ENCODE measurements at places on chromosomes 11 and 22.

DNA sequence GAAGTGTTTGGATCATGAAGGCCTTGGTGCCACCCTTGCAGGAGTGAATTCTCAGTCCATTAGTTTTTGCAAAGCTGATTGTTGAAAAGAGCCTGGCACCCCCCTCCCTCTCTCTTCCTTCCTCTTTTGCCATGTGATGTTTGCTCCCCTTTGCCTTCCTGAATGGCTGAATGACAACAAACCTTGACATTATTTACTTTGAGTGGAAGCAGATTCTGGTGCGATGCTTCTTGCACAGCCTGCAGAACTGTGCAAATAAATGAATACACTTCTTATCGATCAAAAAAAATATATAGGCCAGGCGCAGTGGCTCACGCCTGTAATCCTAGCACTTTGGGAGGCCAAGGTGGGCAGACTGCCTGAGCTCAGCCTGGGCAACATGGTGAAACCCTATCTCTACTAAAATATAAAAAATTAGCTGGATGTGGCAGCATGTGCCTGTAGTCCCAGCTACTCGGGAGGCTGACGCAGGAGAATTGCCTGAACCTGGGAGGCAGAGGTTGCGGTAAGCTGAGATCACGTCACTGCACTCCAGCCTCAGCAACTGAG, 2.0 kb upstream of the NARS2 start:
- DNase-seq, result no peak

DNA sequence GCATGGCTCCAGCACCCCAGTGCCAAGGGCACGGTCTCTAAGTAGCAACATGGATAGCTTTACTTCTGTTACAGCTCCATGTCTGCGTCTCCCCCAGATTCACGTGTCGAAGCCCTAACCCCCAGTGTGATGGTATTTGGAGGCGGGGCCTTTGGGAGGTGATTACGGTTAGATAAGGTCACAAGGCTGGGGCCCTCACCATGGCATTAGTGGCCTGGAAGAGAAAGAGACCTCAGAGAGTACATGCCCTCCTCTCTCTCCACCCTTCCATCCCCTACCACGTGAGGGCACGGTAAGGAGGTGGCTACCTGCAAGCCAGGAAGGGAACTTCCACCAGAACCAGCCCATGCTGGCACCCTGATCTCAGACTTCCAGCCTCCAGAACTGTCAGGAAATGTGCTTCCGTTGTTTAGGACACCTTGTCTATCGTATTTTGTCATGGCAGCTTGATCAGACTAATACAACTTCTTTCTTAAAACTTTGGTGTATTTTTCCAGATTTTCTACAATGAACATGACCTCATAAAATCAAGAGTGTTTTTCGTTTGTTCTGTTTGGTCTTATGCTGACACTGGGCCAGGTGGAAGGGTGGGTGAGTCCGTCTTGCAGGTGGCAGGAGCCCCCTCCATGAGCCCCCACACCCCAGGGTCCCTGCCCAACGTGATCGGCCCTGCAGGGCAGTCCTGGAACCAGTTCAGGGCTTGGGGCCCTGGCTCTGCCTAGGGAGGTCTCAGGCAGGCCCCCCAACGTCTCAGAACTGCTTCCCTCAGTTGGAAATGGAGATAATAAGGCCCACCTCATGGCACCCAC, 10.7 kb downstream of the RTN4R start:
- DNase-seq, result no peak

- DNase-seq, result no peak
Measured at GRCh38 chr11:60280412-60280811, at the start of gene MS4A4A. MS4A4A (plus strand) TSS chr11:60280666; CDS start chr11:60280676, 10 bp downstream.

DNA sequence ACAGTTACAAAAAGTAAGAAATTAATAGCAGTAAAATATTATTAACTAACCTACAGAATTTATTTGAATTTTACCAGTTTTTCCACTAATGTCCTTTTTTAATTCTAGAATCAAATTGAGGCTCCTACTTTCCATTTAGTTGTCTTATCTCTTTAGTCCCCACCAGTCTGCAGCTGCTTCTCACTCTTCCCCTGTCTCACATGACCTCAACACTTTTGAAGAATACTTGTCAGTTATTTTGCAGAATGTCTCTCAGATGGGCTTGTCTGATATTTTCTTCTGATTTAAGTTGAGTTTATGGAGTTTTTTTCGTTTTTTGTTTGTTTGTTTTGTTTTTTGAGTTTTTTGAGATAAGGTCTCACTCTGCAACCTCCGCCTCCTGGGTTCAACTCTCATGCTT, 74.3 kb upstream of the ADORA2A start:
- no peak for DNase-seq

- DNase-seq, result no peak
Measured at GRCh38 chr11:2752204-2752770, 52.5 kb upstream of the KCNQ1OT1 start.

- DNase-seq, result no peak
Measured at GRCh38 chr11:88102598-88102934, 72.7 kb downstream of the RAB38 start.

- peak; percentile 53 for DNase-seq
Measured at GRCh38 chr11:65575568-65576231, at the start of gene EHBP1L1. EHBP1L1 (plus strand) TSS chr11:65576053; CDS start chr11:65576303, 250 bp downstream.

GRCh38 chr11:6498121-6498520, 1.0 kb downstream of the DNHD1 start:
- no peak for DNase-seq

DNA sequence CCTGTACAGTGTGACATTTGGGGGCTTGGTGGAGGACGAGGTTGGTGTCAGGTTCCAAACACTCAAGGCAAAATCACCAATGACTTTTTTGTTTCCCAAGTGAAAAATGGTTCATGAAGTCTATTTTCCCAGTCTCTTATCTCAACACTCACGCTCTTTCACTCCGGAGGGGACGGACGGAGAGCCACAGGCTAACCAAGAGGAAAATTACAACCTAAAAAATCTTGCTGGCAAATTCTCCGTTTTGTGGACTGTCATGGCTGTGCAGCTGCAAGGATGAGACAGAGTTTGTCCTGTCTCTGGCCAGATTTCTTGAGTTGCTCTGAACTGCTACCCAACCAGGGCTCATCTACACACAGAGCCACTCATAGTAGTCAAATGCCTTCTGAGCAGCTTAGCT, 101.2 kb downstream of the ABTB2 start:
- DNase-seq, result no peak

GRCh38 chr11:134514354-134514951, 102.4 kb upstream of the B3GAT1 start:
- DNase-seq, result no peak

DNA sequence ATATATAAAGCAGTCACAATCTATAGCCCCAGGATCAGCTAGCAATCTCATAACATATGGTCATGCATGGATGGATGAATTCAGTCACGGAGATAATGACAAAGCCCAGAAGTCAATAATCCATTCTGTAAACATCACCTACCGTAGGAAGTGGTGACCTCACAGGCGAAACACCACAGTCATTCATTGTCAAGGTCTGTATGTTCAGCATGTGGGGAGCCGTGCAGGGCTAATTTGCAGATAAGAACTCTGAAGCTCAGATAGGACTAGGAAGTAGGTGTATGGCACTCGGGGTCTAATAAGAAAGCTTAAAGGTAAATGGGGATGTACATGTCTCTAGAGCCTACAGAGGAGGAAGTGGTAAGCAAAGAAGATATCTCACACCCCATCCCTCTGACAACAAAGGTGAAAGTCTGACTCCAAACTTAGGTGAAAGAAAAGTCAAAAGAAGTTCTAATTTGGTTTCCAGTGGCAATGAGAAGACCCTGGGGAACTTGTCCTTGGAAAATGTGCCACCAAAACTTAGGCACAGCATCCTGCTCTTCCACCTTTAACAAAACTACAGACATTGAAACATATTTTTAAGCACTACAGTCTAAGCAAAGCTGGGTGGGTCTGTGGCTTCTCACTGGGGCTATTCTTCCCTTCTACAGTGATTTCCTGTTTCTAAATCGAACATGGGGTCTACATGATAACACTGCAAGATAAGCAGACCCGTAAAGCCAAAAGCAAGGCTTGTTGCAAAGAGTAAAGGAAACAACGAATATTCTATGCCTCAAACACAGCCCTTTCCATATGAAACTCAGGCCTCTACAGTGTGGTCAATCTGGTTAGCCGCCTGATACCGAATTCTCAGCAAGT, 5.2 kb downstream of the CRTAM start:
- no peak for DNase-seq

DNA sequence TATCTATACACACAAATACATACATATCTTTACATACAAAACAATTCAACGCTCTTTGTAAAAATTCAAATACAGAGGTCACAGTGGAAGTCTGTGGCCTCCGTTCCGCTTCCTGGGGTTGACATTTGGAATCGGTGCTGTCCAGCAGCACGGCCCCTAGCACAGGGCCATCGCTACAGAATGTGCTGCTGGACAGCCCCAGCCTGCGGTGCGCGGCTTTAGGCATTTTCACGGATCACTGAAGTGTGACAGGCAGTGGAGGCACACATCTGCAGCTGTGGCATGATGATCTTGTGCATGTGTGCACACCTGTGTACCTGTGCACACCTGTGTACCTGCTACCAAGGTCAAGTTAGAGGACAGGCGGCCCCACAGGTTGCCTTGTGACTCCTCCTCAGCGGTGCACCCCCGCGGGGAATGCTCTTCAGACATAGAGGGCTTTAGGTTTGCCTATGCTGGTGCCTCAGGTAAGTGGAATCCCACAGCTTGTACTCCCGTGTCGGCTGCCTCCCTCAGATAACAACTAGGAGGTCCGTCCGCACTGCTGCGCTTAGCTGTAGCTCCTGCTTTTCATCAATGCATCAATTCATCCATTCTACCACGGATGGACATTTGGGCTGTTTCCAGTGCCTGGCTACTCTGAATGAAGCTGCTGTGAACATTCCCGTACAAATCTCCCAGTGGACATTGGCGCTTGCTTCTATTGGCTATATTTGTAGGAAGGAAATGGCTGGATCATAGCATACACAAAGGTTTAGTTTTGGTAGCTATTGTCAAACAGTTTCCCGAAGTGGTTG, 29.9 kb downstream of the GAL start:
- DNase-seq, result no peak

DNA sequence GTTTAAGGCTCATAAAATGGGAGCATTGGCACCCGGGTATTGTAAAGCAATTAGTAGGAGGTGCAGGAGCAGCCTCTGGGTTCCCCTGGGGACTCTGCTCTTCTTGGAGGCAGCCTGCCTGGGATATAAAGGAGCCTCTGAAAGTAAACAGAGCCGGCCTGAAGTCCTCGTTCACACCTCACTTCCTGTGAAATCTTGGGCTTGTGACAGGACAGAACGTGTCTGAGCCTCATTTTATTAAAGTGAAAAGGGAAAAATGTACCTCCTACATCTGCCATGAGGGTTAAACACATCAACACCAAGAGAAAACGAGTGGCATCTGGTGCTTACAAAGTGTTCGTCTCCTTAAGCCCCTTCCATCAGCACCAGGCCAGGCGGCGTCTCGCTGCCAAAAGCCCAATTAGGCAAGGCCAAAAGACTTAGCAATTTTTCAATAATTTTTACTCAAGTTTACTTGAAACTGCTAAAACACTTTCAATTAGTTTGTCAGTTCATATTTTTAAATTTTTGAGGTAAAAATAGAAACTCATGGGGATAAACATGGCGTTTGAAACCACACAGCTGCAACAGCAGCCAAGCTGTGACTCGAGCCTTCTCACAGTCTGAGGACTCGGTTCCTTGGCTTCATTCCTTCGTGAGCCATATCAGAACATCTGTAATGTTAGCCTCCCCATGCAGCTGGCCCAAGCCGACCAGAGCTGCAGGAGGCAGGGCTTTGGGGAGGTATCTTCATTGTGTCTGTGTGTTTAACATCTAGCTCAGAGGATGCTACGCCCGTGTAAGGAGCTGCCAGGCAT, 33.6 kb downstream of the MAP6 start:
- DNase-seq, result no peak

DNA sequence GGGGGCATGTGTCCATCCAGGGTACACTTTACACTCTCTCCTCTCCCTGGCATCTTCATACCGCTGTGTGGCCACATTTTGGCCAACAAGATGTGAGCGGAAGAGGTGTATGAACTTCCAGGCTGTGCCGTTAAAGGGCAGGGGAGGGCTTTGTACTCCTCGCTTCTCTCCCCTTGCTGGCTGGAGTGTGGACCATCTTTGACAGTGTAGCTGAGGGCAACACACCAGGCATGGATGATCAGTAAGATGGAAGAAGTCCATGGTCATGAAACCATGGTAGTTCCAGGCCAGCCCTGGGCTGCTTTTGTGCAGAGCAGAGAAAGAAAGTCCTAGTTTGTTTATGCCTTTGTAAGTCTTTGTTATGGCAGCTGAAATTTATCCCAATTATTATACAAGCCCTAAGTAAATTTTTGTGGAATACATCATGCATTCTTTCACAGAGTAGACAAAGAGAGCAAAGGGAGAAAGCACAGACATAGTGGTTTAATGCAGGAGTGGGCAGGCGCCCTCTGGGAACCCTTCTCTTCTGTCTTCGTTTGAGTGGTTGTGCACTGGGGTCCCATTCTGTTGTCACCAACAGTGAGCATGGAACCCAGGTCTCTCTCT, 70.4 kb downstream of the FBXO7 start:
- DNase-seq, result no peak

- DNase-seq, result no peak
Measured at GRCh38 chr11:62108017-62108750, 15.6 kb upstream of the INCENP start.
